ENCODE measurements at places on chromosomes 1 and 21.

GRCh38 chr1:70674941-70675685 is 264.0 kb downstream of the CTH start:
- DNase-seq, result no peak

GRCh38 chr1:110203021-110203661 is 7.0 kb upstream of the KCNC4 start:
- peak; percentile 68 for DNase-seq

DNA sequence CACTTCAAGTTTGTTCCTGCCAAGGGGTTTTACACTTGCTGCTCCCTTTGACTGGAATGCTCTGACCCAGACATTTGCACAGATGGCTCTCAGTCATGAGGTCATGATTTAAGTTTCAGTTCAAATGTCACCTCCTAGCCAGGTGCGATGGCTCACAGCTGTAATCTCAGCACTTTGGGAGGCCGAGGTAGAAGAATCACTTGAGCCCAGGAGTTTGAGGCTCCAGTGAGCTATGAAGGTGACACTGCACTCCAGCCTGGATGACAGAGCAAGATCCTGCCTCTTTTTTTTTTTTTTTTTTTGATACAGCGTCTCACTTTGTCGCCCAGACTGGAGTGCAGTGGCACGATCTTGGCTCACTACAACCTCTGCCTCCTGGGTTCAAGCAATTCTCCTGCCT is 4.5 kb upstream of the ZMYM4 start:
- no peak for DNase-seq

DNA sequence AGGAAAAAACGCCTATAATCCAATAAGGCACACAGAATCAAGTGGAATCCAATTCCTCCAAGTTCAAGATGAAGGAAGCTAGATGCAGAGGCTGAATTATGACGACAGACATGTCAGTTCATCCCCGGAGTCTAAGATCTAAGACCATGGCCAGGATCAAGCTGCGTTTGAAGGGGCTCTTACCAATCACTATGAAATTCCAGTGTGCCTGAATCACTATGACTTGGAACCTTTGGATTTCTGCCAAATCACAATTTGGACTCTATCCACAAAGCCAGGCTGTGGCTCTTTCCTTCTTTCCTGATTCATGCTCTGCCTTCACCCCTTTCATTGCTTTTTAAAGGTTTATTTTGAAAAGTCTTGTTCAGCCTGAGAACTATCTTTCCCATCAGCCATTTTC is 17.1 kb downstream of the OLIG2 start:
- DNase-seq, result peak; percentile 87
